ENCODE measurements at places on chromosomes 16 and 17. TPM values are rescaled to one million over a fixed set of nuclear protein-coding genes. Genes with fewer than 3 reads are reported as not detected.

CDYL2 gene
- total RNA-seq, result 11.4 TPM

- peak; percentile 85 for DNase-seq
- H3K4me1 ChIP-seq, result peaks cover 22% of the 10 kb centered on the region
- no peaks in the 10 kb centered on the region for H3K27me3 ChIP-seq
- peak overlapping the region; percentile 99 for H3K27ac ChIP-seq
- H3K36me3 ChIP-seq, result peaks cover 13% of the 10 kb centered on the region
These were observed 1.2 kb upstream of the COG1 start for GRCh38 chr17:73191443-73192205.

- no peak for DNase-seq
- no peak overlapping the region for H3K27ac ChIP-seq
- no peak overlapping the region for H3K4me3 ChIP-seq
- no peaks in the 10 kb centered on the region for H3K27me3 ChIP-seq
- no peaks in the 10 kb centered on the region for H3K36me3 ChIP-seq
These were observed 2272.1 kb downstream of the TP53TG3F start for GRCh38 chr16:35731341-35732040.

DNA sequence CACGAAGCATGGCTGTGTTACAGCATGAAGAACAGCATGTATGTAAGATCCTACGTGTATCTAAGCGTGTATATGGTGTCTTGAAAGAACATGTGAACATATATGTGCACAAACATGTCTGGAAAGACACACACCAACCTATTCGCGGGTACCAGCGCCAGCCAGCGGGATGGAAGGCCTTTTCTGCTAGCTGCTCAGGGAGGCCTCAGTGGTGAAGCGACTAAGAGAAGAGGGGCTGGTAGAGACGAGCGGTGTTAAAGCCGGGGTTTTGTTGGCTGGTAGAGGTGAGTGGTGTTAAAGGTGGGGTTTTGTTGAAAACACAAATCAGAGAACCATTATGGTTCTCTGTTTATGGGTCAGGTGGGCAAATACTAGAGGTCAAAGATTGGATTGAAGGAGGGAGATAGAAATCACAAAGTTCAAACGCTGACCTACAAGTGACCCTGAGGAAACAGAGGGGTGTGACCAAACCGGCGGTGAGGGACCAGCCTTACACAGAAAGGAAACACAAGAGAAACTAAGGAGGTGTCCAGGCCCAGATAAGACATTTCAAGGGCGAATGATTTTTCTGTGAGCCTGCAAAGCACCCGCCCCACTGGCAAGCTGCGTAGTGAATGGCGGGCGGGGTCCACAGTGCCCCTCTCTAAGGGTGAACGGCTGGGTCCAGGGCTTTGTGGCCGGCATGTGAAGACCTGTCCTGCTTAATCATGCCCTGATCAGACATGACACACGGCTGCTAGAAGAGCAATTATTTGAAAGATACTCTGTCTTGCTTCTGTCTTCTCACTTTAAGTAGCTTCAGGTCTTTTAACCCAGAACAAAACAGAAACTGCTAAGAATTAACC is 8.1 kb downstream of the ZCCHC14 start:
- DNase-seq, result no peak
- H3K27me3 ChIP-seq, result no peaks in the 10 kb centered on the region
- H3K36me3 ChIP-seq, result peaks cover 1% of the 10 kb centered on the region
- no peak overlapping the region for H3K4me3 ChIP-seq
- H3K27ac ChIP-seq, result peak overlapping the region; percentile 79
- H3K4me1 ChIP-seq, result peaks cover 74% of the 10 kb centered on the region

- no peaks in the 10 kb centered on the region for H3K4me1 ChIP-seq
- H3K27me3 ChIP-seq, result peaks cover 3% of the 10 kb centered on the region
- H3K27ac ChIP-seq, result no peak overlapping the region
- H3K36me3 ChIP-seq, result no peaks in the 10 kb centered on the region
These were observed 13.5 kb downstream of the SPECC1 start for GRCh38 chr17:20022701-20023100.

DNA sequence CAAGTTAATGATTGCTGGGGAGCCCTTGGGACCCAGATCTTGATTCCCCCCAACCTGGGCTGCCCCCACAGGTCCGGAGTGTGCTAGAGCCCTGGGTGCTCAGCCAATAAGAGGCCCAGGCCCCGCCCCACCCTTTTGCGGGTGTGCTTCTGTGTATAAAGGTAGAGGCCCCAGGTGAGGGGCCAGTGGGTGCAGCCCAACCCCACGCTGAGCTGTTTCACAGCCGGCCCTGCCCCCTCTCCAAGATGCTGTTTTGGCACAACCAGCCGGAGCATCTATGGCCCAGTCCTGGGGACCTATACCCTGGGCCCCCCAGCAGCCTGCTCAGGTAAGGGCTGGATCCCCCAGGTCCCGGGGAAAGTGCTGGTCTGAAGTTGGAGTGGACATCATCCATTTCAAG is 11.8 kb upstream of the STAC2 start:
- no peaks in the 10 kb centered on the region for H3K27me3 ChIP-seq
- H3K36me3 ChIP-seq, result no peaks in the 10 kb centered on the region
- H3K4me3 ChIP-seq, result no peak overlapping the region
- H3K27ac ChIP-seq, result peak overlapping the region; percentile 70
